Sigmoid colon (tissue), 7 donors: ENCODE measurements at places on chromosomes 6 and 20. TPM values are rescaled to one million over a fixed set of nuclear protein-coding genes. Genes with fewer than 3 reads are reported as not detected.

CAGE1 gene
- not detected for total RNA-seq

GRCh38 chr6:148291876-148292275 is 50.8 kb upstream of the SASH1 start:
- no peak for DNase-seq

DNA sequence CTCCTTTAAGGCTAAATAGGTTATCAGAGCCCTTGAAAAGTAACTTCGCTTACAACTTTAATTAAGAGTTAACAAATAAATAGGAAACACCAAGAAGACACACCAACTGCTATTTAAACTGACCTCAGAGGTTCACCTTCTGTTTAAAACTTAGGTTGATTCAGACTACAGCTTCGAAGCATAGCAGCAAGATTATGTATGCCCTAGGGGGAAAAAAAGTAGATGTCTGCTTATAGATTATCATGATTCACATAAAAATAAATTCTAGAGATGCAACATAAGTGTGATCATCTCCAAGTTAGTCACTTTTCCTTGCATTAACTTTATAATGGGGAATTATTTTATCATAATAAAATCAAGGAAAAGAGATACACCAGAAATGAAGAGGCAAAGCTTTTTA is 8.9 kb downstream of the PNISR start:
- no peak for DNase-seq

DNA sequence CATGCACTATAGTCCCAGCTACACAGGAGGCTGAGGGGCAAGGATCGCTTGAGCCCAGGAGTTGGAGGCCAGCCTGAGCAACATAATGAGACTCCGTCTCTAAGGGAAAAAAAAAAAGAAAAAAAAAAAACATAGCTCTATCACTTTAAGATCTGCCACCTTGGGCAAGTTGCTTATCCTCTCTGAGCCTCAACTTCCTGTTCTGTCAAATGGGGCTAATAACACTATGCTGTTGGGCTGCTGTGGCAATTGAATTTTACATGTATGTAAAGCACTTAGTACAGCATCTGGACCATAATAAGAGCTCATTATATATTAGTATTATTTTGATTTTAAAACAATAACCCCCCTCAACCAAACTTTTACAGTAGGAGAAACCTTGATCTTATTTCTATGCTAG is 141.5 kb downstream of the ATXN1 start:
- no peak for DNase-seq

OSER1 gene
- total RNA-seq, result 57.7 TPM

GRCh38 chr6:5058254-5058653 is 26.9 kb upstream of the PPP1R3G start:
- no peak for DNase-seq

DNA sequence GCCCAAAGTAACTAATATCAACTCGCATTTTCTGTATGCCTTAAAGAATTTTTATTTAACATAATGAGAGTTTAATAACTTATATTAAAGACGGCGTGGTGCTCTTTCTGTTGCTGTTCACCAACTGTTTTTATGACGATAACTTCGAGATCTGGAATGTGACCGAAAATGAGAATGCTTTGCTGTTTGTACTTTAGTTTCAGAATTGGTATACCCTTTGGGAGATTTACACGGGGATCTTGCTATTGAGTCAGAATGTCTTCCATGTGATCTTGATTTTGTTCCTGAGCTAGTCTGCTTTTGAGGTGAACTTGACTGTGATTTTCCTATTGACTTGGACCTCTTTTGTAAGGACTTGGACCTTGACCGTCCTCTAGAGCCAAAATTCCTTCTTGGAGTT is 17.9 kb downstream of the PNRC1 start:
- DNase-seq, result no peak

DTD1 gene
- total RNA-seq, result 12.0 TPM

RNF39 gene
- not detected for total RNA-seq
